ENCODE measurements at places on chromosomes 3 and 15.

DNA sequence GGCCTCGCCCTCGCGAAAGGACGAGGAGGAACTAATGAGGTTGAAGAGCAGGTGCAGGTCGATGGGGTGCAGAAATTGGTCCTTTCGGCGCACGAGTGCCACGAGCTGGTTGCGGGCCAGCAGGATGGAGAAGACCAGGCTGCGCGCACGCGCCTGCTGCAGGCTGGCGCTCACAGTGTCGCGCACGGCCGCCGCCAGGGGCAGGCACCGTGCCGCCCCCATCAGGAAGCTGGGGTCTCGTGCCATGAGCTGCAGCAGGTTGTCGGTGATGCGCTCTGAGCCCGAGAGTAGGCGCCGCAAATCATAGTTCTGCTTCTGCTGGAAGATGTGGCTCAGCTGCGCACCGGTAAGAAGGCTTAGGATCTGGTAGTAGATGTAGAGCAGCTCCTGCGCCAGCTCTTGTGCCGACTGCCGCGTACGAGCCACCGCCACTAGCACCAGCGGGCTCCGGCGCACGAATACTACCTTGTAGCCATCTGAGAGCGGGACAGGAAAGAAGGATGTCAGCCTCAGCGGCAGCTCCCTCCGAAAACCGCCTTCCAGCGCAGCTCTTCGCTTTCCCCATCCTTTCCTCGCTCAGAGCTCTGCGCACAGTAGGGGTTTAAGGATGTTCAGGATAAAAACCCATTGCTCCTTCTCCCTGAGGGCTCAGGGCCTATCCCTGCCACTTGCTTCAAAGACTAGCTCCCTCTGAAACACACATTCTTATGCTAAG, 6.9 kb upstream of the MST1R start:
- DNase-seq = no peak

GRCh38 chr3:50557915-50558314, 9.6 kb downstream of the C3orf18 start:
- no peak for DNase-seq

DNA sequence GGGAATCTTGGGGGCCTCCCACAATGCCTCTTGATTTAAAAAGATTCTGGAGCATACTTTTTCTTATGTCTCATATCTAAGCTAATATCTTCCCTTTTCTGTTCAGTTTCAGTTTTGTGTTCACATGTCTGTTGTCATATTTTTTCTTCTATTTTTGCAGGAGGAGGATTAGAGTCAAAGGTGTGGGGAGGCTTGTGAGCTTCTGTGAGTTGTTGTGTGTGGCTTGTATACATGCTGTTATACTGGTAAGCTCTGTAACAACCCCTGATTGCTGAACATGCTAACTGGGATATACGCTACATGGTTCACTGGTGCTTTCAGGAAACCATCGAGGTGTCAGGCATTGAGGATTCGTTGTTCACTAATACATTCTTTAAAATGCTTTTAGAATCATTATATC, 83.5 kb downstream of the SLC25A26 start:
- DNase-seq = no peak

- DNase-seq = no peak
Measured at GRCh38 chr3:113985541-113985940, 37.7 kb downstream of the ZDHHC23 start.

DNA sequence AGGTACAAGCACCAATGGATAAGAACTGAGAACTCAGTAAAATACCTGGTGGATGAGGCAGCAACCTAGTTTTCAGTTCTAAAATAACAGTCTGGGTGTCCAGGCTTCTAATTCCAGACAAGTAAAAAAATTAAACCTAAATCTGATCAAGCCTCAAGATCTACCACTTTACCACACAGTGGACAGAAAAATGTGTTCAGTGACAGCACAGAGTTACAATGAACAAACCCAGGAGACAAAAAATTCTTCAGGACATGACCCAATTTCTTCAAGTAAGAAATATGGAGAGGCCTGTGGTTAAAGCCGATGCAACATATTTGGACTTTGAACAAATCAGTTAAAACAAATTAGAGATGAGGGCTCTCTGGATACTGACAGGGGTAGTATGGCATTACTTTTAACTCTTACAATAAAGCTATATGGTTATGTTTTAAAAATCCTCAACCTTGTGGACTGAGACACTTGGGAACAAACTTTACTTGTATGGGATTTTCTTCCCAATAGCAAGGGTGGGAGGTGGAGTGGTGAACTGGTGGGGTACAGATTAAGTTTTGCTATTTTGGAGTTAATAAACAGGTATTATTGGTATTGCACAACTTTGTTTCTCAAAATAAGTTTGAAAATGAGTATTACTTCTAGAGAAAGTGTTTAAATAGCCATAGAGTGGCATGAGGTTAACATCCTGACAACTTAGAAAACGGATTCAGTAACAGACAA, 14.2 kb downstream of the CCNL1 start:
- DNase-seq = no peak

- DNase-seq = no peak
Measured at GRCh38 chr3:180324791-180325190, 277.2 kb upstream of the TTC14 start.

DNA sequence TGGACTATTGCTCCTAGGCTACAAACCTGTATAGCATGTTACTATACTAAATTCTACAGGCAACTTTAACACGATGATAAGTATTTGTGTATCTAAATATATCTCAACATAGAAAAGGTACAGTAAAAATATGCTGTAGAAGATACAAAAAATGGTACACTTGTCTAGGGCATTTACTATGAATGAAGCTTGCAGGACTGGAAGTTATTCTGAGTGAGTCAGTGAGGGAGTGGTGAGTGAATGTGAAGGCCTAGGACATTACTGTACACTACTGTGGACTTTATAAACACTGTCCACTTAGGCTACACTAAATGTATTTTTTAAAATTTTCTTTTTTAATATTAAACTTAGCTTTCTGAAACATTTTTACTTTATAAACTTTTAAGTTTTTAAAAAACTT, 140.5 kb upstream of the SGO1 start:
- peak; percentile 43 for DNase-seq

DNA sequence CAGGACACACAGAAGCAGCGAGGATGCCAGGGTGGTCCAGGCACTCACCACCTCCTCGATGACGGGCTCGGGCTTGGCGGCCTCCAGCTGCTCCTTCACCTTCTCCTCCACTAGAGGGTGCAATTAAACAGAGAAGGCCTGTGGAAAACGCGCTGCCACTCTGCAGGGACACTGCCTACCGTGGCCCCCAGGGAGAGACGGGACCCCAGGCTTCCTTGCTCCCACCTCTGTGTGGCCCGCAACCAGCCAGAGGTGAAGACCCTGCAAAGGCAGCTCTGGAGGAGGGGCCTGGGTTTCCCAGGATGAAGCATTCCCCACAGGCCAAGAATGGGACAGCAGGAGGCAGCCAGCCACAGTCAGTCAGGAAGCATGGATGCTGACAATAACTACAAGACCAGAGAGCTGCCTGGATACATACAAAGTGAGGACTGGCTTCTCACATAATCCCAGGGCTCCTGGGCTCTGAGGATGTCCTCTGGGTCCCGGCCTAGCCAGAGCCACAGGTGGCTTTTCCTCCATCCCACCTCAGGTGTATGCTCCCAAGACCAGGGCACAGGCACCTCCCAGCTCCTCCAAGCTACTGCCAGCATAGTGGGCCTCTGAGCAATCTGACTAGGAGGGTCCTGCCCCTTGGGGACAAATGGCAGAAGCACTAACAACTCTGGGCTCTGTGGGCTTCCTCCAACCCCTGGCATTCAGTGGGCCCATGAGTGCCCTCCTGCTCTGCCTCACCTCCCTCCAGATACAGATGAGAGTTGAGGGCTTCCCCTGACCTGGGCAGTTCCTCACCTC, 46.2 kb downstream of the PTH1R start:
- peak; percentile 32 for DNase-seq

DNA sequence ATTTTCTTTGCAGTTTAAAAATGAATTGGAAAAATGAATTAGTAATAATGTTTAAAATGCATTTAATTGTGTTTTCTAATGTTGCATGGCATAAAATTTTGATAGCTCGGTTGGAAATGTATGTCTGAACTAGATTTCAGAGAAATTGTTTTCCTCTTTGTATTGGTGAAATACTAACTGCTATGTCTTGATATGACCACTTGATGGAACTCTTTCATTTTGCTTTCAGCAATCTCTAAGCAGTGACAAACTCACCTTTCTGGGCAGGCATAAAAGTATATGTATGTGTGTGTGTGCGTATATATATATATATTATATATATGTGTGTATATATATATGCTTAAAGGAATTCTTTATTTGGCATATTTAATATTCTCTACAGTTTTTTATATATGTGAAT, 239.3 kb upstream of the ZNF717 start:
- DNase-seq = peak; percentile 53

Measured in astrocyte of the spinal cord (primary cell).